ENCODE measurements at places on chromosomes 11 and 22. TPM values are rescaled to one million over a fixed set of nuclear protein-coding genes. Genes with fewer than 3 reads are reported as not detected.

DNA sequence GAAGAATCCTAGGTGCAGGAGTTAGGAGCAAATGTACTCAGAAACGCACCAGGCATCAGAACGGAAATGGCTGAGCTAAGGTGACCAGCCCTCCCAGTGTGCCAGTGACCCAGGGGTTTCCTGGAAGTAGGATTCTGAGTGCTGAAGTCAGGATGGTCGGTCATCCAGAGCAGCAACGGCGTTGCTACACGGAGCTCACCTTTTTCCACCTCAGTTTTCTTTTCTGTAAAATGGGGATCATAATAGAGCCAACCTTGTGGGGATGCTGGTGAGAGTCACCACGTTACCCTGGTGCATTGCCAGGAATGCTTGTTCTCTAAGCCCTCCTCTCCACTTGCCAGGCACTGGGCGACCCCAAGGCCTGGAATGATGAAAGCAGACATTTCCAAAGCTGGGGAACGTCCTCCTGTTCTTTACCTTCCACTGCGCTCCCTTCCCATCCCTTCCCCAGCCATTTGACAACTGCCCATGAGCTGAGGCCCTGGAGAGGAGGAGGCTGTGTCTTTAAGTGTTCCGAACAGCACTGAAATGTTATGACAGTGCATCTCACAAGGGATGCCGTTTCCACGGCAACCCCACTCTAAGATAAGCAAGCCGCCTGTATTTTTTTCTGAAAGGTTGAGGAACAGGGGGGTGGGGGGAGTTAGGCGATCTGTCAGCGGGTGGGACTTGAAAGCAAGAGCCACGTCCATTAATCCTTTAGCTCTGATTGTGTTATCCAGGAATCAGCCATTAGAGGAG, 66.8 kb downstream of the TSPAN18 start:
- no peak for DNase-seq

The KCNK7 gene
- 0.39 TPM for polyA plus RNA-seq

DNA sequence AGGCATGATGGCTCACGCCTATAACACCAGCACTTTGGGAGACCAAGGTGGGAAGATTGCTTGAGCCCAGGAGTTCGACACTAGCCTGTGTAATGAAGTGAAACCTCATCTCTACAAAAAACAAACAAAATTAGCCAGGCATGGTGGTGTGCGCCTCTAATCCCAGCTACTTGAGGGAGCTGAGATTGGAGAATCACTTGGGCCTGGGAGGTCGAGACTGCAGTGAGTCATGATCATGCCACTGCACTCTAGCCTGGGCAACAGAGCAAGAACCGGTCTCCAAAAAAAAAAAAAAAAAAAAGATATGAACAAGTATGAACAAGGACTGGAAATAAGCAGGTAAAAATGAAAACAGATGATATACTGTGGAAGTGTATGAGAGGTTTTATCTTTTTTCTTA, 54.1 kb upstream of the SOX6 start:
- DNase-seq, result no peak

DNA sequence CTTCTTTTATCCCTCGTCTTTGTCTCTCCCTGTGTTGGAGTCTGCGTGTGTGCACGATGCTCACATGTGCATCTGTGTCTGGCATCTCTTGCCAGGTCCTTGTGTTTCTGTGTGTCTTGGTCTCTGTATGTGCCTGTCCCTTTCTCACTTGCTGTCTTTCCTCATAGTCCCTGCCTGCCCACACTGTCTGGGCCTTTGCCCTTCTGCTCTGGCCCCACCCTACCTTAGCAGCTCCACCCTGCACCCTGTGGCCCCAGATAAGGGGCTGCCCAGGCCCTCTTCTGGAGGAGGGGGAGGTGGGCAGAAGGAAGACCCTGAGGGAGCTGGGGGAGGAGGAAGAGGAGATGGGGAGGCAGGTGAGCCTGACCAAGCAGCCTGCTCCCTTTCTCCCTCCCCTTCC, 2.8 kb downstream of the EHBP1L1 start:
- DNase-seq, result no peak

- DNase-seq, result no peak
Observed at GRCh38 chr22:19051381-19052072, 70.7 kb downstream of the DGCR2 start.

- DNase-seq, result no peak
Observed at GRCh38 chr11:84663731-84664130, 963.4 kb downstream of the DLG2 start.
